ENCODE measurements at places on chromosomes 2 and 18. TPM values are rescaled to one million over a fixed set of nuclear protein-coding genes. Genes with fewer than 3 reads are reported as not detected.

The AFF3 gene
- total RNA-seq, result 13.9 TPM

The SERPINB7 gene
- 100 TPM for total RNA-seq

DNA sequence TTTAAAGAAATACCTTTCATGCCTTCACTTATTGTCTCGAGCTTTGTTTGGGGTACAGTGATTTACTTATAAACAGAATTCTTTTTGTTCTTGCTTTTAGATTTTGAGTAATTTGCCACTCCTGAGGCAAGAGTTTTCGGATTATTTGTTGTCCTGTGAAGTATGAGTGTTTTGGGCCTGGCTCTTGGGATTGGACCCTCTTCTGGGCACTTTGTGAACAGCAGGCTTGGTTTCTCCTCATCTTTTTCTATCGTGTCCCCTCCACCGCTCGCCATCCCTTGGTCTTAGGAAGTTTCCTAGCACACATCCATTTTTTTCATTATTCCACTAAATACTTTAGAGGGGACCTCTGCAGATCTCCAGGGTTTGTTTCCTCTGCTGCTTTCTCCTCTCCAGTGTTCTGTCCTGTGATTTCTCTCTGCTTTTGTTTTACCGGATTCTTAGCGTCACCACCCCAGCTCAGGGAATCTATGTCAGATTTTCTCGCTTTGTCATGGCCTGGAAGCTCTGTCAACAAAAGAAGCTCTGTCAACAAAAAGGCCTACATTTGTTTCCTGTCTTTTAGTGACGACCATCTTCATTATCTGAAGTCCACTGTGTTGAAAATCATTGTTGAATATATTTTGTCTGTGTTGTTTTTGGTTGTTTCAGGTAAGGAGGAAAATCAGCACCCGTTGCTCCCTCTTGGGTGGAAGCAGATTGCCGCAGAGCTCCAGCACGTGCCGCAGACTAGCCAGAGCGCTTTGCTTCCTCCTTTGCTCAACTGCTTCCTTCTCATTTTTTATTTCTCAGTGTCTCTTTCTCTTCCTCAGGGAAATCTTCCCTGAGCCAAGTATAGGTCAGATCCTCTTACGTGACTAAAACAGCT lies 27.8 kb downstream of the ANKRD62 start:
- peak; percentile 1 for DNase-seq

GRCh38 chr2:101362316-101362715 lies 25.0 kb downstream of the CREG2 start:
- DNase-seq, result no peak

- peak; percentile 23 for DNase-seq
Measured at GRCh38 chr18:26493021-26493420, 55.3 kb downstream of the KCTD1 start.

The GPN1 gene
- 53.0 TPM for total RNA-seq

GRCh38 chr2:109686921-109687320 lies 72.8 kb downstream of the SOWAHC start:
- no peak for DNase-seq

GRCh38 chr2:205187731-205188130 lies 494.6 kb upstream of the NRP2 start:
- peak; percentile 52 for DNase-seq

The MC2R gene
- not detected for total RNA-seq

The CCDC178 gene
- not detected for total RNA-seq

Measured in IMR-90 (cell line).